ENCODE measurements at places on chromosomes 2 and 18. TPM values are rescaled to one million over a fixed set of nuclear protein-coding genes. Genes with fewer than 3 reads are reported as not detected.

Gene ABCB6
- total RNA-seq, result 12.5 TPM

Gene PAX3
- total RNA-seq, result not detected

Gene TET3
- total RNA-seq, result 1.7 TPM

Gene NXPH2
- not detected for total RNA-seq

Gene RNPEPL1
- total RNA-seq, result 3.9 TPM

Gene C1QL2
- total RNA-seq, result not detected

Gene MREG
- 1.8 TPM for total RNA-seq

Gene CLEC4F
- total RNA-seq, result not detected

Gene RBFA
- total RNA-seq, result 25.0 TPM

Gene CCDC68
- total RNA-seq, result 0.54 TPM

Gene FHL2
- 464 TPM for total RNA-seq

Gene ZNF521
- 44.7 TPM for total RNA-seq

Gene ALPI
- total RNA-seq, result not detected

Gene RDH14
- total RNA-seq, result 12.2 TPM

Gene ANXA4
- 25.8 TPM for total RNA-seq

Gene PCARE
- not detected for total RNA-seq

Gene ZNF512
- total RNA-seq, result 32.2 TPM

Gene WDFY1
- total RNA-seq, result 93.6 TPM

Gene PPP1R7
- total RNA-seq, result 60.8 TPM

Gene FRZB
- 0.28 TPM for total RNA-seq

Gene CRYGC
- not detected for total RNA-seq

Gene NTSR2
- total RNA-seq, result not detected

Gene SP140
- 1.4 TPM for total RNA-seq

Gene KCNIP3
- total RNA-seq, result 0.83 TPM

Gene DLX1
- total RNA-seq, result 0.36 TPM

Gene NEB
- under 0.01 TPM for total RNA-seq

Gene ELOA2
- not detected for total RNA-seq

Gene CHST9
- total RNA-seq, result not detected

Gene CXCR1
- total RNA-seq, result not detected

Gene POLE4
- total RNA-seq, result 16.7 TPM
